Renal cortical epithelial cell (primary cell): ENCODE measurements at places on chromosomes 4 and X. TPM values are rescaled to one million over a fixed set of nuclear protein-coding genes. Genes with fewer than 3 reads are reported as not detected.

DNA sequence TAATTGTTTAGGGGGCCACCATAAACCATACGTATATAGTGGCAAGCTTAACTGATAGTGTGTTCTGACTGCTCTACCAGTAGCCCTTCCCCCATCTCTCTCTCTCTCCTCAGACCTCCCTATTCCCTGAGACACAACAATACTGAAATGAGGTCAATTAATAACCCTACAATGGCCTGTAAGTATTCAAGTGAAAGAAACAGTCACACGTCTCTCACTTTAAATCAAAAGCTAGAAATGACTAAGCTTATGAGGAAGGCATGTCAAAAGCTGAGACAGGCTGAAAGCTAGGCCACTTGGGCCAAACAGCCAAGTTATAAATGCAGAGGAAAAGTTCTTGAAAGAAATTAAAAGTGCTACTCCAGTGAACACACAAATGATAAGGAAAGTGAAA, 78.0 kb downstream of the PRDM5 start:
- peak; percentile 75 for DNase-seq

DNA sequence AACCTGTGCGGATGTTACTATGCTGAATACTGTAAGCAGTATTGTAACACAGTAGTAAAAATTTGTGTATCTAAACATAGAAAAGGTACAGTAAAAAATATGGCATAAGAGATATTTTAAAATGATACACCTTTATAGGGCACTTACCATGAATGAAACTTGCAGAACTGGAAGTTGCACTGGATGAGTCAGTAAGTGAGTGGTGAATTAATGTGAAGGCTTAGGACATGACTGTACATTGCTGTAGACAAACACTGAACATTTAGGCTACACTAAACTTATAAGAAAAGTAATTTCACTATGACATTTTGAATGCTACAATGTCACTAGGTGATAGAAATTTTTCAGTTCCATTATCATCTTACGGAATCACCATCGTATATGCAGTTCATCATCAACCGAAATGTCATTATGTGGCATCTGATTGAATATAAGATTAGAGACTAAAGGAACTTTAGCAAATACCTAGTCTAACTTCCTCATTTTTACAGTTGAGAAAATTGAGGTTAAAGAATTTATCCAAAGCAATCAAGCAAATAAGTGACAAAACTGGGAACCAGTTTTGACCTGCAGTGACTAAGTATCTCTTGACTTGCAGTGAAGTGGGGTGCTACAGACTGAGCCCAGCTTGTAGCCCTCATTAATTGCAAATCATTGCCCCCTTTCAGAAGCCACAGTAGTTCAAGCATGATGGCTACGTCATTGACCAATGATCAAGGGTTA, 55.3 kb downstream of the EGF start:
- peak; percentile 87 for DNase-seq

GRCh38 chr4:56742080-56742871, 61.2 kb upstream of the HOPX start:
- DNase-seq: peak; percentile 53

GRCh38 chr4:25367004-25367621, 9.9 kb upstream of the ANAPC4 start:
- DNase-seq: peak; percentile 57

DNA sequence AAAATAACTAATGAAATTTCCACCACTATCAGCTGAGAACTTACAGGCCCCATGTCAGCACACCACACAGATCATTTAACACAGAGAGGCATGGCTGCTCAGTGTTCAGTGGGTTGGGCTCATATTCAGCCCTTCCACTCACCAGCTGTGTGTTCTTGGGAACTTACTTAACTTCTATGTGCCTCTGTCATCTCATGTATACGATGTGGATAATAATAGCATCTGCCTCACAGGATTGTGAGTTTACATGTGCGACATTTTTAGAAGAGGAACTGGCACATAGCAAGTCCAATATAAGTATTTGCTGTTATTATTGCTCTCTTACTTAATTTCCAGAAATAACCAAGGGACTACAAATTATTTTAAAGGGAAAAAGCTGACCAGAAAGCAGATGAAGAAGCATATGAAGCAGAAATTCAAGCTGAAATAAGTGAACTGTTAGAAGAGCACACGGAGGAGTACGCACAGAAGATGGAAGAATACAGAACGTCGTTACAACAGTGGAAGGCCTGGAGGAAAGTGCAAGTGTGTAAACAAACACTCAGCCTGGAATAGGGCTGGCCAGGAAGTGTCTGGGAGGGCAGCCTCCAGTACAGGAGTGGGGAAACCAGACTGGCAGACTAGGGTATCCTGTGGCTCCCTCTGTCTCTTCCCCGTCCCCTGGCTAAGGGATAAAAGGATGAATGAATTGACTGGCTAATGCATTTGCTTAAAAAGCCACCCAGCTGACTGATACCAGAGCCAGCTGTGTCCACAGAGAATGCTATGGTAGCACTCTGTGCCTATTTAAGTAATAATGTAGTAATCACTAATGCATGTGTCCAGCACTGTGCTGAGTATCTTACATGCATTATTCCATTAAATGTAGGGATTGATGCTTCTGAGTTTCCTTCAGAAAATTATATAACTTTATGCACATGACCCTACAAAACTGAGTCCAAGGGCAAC, 67.1 kb downstream of the CC2D2A start:
- DNase-seq: no peak

RENBP gene
- total RNA-seq: 1.9 and 3.6 TPM in 2 replicates

PAGE2 gene
- not detected in 2 replicates for total RNA-seq
